Daoy (cell line): ENCODE measurements at places on chromosomes 7 and 10.

DNA sequence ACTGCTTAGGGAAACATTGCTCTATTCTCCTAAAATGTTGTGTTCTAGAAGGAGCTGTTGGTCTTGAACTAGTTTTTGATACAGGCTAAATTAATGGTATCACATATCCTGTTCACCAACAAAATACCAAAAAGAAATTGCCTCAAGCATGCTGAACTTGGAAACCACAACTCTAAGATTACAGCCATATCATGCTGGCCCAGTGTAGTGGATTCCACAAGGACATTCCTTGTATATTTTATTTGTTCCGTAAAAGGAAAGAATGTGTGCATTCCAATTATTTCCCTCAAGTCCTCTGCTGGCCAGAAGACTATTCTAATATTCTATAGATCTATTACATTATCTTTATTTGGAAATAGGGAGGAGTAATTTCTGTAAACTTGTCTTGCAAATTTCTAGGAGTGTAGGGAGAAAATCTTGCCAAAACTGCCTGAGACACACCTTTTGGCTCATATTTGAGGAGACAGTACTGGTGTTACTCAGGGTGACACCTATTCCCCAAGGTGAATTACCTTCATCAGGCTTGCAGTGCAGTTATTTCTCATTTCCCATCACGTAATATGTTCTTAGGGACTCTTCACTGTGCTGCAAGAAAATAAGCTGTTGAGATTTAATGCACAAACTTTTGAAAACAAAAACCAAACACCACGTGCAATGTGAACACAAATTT lies 1.9 kb upstream of the NEBL start:
- DNase-seq: no peak

GRCh38 chr7:112056409-112056808 lies 149.8 kb downstream of the DOCK4 start:
- DNase-seq: peak; percentile 85

GRCh38 chr7:135822376-135822775 lies 73.8 kb upstream of the FAM180A start:
- DNase-seq: no peak

GRCh38 chr10:75408911-75409885 lies 7.6 kb upstream of the ZNF503 start:
- peak; percentile 74 for DNase-seq

DNA sequence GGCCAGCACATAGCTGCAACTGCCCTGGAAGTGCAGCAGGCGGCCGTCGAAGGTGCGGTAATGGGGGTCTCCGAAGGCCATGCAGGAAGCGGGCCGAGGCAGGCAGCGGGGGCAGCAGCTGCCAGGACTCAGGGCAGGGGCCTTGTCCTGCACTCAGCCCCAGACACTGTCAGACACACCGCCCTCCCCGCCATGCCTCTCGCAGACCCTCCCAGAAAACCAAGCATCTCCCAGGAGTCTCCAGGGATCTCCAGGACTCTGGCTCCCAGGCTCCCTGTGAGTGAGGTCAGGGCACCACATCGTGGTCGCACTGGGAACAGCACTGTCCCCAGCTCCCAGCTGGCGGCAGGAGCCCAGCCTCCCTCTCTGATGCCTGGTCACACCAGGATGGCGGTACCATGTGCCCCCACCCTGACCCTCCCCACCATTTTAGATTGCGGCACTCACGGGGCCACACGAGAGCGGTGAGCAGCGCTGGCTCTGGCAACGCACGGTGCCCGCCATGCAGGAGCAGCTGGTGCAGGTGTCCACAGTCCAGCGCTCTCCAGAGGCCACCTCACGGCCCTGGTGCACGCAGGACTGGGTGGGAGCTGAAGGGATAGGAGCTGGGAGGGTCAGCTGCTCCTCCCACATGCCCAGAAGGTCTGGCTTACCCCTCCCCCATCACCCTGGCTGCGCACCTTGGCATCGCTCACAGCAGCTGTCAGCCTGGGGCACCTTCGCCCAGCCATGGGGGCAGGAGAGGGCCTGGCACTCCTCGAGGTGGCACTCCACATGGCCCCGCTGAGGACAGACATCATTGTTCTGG lies 17.5 kb downstream of the ATP6V1F start:
- peak; percentile 85 for DNase-seq

- DNase-seq: no peak
Observed at GRCh38 chr10:58393317-58393716, 8.1 kb downstream of the TFAM start.

- no peak for DNase-seq
Observed at GRCh38 chr7:683526-684205, 42.8 kb upstream of the DNAAF5 start.

DNA sequence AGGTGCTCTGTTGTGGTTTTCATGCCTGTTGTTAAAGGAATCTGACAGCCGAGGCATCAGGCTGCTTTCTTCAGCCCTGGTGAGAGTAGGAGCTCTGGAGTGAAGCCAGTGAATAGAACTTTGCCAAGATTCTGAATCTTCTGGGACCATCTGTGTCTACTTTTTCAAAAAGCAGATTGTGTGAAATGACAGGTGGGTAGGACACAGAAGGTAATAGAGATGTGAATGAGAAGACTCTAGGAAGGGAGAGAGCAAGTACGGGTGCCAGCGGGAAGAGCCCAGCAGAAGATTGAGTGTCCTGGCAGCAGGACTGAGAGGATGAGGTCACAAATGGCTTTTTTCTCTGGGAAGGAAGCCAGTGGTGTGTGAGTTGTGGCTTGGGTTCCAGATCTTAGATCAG lies 429.2 kb downstream of the SDK1 start:
- DNase-seq: no peak

DNA sequence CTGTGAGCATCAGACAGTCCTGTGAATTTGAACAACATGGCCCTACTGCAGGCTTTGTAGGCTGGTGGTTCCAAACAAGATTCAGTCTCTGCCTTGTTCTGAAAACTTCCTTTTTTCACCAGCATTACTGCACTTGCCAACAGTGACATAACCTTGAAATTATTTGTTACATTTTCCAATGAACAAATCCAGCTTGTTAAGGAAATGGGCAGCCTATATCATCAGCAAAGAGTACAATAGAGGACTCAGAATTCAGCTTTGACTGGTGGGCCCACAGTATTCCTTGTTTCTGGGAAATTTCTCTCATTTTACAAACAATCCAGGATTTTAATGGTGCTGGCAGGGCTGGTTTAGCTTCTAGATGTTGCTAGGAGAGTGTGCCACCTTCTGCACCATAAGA lies 703.7 kb upstream of the FZD8 start:
- no peak for DNase-seq

GRCh38 chr7:123972831-123973230 lies 47.8 kb downstream of the SPAM1 start:
- no peak for DNase-seq

GRCh38 chr7:5681423-5681822 lies 100.0 kb downstream of the RNF216 start:
- DNase-seq: no peak

- DNase-seq: no peak
Observed at GRCh38 chr7:114534953-114535352, 120.3 kb downstream of the FOXP2 start.

- no peak for DNase-seq
Observed at GRCh38 chr10:450463-450862, 239.0 kb downstream of the DIP2C start.

GRCh38 chr7:151260471-151260870 lies 12.0 kb upstream of the SMARCD3 start:
- DNase-seq: no peak

DNA sequence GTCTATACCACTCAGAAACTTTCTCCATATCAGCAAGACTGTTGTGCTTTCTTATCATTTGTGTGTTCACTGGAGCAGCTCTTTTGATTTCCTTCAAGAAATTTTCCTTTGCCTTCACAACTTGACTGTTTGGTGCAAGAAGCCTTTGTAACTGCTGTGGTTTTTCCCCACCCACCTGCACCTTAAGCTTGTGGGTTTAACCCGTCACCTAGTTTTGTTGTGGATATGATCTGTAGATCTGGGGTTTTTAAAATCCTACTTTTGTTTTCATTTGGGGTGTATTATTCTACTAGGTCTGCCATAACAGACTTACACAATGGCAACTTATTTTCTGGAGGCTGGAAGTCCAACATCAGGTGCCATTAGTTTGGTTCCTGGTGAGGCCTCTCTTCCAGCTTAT lies 30.5 kb upstream of the CHST3 start:
- no peak for DNase-seq

DNA sequence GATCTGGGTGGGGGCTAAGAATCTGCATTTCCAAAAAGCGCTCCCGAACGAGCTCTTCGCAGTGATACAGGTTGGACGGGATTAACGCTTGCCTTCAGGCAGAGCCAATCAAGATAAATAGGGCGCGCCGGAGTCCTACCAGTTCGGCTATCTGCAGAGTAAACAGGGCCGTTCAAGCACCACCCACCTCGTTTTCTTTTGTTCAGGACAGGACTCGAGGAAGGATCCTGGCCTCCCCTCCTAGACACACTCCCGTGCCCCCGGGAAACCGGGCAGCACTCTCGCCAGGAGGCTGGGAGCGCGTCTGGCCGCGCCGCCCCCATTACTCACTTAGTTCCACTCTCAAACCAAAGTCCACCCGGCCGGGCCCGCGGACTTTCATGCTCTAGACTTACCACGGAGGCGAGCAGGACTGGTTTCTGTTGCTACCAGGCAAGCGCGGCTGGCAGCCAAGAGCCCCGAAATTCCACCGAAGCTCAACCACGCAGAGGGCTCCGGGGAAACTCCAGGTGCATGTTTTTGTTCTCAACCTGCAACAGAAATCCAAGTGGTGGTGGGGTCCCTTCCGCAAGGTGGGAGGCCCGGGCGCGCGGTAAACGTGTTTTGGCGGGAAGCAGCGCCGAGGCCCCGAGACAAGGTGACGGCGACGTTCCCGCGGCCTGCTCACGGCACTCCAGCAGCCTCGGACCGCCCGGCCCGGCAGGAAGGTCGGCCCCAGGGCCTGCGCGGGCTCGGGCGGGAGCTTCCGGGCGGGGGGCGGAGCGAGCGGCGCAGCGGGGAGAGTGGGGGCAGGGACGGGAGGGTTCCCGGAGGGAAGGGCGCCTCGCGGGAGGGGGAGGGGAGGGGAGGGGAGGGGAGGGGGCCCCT lies 12.7 kb downstream of the HNRNPF start:
- no peak for DNase-seq

- peak; percentile 98 for DNase-seq
Observed at GRCh38 chr7:32891043-32891799, at the start of gene KBTBD2. TSS of gene KBTBD2 (minus strand) at chr7:32891760. CDS start at chr7:32879604, 12,156 bp downstream.

DNA sequence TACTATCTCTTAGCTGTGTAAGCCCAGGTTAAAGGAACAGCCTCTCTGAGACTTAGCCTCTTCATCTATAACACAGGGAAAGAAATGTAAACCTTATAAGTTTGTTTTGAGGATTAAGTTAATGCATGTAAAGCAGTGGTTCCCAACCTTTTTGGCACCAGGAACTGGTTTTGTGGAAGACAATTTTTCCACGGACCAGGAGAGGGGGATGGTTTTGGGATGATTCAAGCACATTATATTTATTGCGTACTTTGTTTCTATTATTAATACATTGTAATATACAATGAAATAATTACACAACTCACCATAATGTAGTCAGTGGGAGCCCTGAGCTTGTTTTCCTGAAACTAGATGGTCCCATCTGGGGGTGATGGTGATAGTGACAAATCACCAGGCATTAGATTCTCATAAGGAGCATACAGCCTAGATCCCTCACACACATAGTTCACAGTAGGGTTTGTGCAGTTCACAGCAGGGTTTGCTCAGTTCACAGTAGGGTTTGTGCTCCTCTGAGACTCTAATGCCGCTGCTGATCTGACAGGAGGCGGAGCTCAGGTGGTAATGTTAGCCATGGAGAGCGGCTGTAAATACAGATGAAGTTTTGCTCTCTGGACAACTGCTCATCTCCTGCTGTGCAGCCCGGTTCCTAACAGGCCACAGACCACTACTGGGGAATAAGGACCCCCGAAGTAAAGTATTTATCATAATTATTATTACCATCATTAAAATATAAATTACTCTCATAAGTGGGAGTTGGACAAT lies 41.3 kb upstream of the ANK3 start:
- no peak for DNase-seq

DNA sequence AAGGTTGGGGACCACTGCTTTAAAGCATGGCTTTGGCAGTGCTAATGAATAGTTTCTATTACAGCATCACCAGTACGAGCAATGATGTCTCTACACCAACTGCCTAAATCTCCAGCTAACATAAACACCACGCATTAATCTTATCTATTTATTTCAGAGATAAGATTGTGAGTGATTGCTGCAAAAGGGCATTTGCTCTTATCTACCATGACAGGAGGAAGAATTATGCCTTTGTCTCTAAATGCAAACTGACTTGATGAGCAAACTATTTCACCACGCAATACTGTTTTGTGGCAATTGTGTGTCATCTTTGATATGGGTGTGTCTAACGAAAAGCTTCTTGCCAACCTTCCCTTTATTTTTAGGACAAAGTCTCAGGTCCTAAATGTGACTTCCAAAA lies 684.9 kb downstream of the SORCS1 start:
- DNase-seq: no peak

DNA sequence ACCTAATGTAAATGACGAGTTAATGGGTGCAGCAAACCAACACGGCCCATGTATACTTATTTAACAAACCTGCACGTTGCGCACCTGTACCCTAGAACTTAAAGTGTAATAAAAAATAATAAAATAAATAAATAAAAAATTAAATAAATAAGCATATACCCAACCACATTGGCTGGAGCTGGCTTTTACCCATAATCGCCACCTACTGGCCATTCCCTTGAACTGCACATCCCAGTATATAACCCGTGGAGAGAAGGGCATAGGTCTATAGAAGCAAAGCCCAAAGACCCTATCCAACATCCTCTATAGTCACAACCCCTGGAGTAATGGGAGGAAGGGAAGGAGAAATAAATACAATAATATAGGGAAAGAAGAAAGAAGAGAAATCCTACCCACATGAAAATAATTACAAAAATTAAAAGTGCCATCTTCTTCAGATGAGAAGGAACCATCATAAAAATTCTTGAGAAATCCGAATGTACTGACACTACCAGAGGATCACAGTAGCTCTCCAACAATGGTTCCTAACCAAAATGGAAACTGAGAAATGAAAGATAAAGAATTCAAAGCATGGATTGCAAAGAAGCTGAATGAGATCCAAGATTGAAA lies 65.6 kb downstream of the TWIST1 start:
- peak; percentile 60 for DNase-seq

DNA sequence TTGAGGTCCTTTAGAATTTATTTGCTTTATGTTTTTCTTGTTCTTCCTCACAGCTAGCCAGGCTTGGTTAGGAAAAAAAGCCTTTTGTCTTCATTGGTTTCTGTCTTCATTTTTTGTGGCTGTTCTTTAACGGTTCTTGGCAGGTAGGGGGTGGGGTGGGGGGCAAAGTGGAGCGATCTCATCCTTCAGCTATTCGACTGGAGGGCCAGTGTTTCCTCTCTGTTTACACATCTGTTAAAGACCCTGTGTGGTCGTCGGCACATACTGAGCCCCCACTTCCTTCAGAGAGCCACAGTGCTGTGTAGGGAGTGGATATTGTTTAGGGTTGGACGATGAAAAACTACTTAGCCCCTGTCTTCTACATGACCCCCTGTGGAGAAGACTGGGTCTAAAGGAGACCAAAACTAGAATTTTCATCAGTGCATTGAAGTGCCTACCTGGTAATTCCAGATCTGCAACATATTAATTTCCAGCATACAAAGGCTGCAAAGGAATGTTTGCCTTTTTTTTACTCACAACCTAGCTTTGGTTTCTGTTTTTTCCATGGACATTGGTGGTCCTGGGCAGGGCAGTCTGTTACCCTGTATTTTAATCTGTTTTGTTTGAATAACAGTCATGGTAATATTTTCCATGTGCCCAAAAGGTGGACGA lies 29.0 kb downstream of the PRPF18 start:
- DNase-seq: peak; percentile 25

GRCh38 chr7:138663725-138664710 lies 37.1 kb downstream of the SVOPL start:
- no peak for DNase-seq

- DNase-seq: no peak
Observed at GRCh38 chr7:24325708-24326107, 41.7 kb downstream of the NPY start.

GRCh38 chr10:17169803-17170202 lies 31.7 kb downstream of the TRDMT1 start:
- no peak for DNase-seq
